Stimulated activated CD4-positive, alpha-beta T cell treated with anti-CD3 and anti-CD28 coated beads, Interleukin-12 subunit alpha, Interleukin-12 subunit beta, amount 100 ng/mL, for 4 hours (primary cell): ENCODE measurements at places on chromosomes 13 and 19.
A peak's percentile ranks its signal among the peaks of the same experiment; 100 is the strongest.

DNA sequence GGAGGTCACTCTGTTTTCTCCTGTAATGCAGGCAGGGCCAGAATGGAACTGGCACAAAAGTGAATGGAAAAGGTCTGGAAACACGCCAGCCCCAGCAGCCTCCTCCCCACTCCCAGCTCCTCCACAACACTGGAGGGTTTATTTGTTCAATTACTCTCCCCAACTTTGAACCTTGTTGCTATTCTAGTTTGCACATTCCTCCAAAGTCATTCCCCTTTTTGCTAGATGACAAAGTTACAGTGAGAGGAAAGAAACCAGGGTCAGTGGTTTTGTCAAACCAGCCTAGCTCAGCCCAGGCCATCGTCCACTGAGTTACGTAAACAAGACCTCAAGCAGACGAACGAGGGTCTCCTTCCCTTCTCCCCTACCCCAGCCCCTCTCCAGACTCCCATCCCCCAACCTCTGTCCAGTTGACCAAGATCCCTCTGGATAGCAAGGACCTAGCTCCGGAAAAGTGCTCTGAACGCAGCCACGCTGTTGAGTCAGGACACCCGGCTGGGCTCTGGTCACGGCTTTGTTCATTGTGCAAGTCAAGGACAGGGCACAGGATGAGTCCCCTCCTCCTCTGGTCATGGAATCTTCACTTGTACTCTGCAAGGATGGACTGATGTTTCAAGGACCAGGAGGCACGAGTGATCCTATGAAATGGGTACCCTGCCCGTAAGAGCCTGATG, 180.0 kb downstream of the USP12 start:
- no peak for DNase-seq

DNA sequence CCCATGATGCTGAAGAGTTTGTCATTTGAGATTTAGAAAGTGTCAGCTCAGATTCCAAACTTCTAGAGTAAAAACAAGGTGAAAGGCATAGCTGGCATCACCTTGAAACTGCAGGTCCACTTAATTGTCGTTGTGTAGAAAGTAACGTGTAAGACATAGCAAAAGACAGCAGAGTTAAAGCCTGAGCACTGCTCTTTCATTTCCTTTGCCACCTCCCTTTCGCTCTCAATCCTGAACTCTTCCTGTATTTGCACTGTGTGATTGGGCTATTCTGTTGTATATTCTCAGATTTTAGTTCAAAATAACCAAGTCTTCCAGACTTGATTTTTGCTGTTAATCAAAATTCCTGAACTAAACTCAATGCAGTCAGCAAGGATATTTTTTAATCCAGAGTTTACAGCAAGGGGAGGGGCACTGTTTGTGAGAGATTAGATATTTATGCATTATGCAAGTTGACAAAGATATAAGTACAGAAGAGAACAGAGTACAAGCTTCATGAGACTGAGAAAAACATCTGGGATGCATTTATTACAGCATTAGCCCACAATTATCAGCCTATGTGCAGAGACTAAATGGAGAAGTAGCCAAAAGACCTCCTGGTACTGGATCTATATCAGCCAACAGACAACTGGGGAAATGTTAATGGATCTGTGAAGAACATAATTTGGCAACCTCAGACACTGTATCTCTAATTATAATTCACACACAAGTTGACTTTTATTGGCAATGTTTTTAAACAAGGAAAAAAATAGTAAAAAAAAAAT, 328.6 kb downstream of the SUCLA2 start:
- DNase-seq: no peak

DNA sequence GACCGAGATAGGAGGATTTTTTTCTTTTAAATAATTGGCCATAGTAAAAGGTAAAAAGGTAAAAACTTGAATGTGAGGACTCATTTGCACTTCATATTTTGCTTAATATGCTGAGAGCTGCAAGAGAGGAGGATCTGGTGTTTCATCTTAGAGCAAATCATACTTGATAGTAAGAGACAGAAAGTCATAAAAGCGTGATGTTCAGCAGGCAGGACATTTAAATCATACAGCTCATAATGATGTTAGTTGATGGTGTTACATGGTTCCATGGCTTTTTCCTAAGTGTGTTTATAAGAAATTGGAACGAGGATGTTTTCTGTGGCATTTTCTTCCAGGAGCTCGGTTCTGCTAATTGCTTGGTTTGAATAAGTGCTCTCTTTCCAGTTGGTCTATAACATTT, 16.3 kb downstream of the ATP11A start:
- no peak for DNase-seq

DNA sequence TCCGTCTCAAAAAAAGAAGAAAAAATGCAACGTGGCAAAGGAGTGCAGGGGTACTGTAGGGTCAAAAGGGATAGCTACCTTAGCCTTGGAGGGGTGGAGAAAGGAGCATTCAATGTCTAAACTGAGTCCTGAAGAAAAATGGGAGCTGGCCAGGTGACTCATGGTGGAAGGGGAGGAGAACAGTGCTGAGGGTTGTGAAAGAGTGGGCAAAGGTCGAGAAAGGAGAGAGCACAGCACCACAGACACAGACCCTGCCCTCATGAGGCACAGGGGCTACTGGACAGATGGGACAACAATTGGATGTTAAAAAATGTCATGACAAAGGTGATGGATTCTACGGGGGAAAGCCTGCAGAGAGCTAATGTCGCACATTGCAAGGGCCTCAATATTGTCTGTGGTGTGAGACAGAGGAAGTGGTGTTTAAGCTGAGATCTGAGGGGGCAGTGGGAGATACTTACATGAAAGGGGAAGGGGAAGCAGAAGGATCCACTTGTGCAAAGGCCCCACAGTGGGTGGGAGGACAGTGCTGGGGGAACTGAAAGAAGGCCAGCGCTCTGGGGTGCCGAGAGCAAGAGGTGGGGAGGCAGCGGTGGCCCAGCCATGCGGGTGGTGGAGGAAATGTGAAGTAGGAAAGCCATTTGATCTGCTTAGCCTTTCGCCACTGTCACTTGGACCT, 42.9 kb upstream of the URAD start:
- no peak for DNase-seq

DNA sequence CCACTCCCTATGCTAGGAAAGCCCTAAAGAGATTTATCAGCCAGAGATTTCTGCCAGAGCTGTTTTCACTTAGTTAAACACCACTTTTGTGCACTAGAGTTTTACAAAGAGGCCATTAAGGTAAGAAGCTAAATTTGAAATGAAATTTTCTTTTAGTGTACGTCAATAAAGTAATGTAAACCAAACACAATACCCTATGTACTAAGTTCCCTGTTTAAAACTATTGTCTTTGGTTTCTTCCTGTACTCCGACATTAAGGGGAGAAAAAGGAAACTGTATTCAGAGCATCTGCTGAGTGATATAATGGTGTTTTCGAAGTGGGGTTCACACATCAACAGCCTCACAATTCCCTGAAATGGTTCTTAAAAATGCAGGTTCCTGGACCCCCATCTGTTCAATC, 40.7 kb upstream of the STARD13 start:
- DNase-seq: no peak

GRCh38 chr13:30744681-30745077, 9.3 kb downstream of the ALOX5AP start:
- DNase-seq: no peak

GRCh38 chr19:48461651-48461981, 6.2 kb downstream of the KCNJ14 start:
- DNase-seq: no peak

- DNase-seq: no peak
Observed at GRCh38 chr19:12546068-12546467, 5.2 kb downstream of the ZNF564 start.

- DNase-seq: no peak
Observed at GRCh38 chr13:40116008-40116407, 460.5 kb downstream of the COG6 start.

GRCh38 chr13:96090240-96091101, 564 bp downstream of the HS6ST3 start:
- DNase-seq: no peak

DNA sequence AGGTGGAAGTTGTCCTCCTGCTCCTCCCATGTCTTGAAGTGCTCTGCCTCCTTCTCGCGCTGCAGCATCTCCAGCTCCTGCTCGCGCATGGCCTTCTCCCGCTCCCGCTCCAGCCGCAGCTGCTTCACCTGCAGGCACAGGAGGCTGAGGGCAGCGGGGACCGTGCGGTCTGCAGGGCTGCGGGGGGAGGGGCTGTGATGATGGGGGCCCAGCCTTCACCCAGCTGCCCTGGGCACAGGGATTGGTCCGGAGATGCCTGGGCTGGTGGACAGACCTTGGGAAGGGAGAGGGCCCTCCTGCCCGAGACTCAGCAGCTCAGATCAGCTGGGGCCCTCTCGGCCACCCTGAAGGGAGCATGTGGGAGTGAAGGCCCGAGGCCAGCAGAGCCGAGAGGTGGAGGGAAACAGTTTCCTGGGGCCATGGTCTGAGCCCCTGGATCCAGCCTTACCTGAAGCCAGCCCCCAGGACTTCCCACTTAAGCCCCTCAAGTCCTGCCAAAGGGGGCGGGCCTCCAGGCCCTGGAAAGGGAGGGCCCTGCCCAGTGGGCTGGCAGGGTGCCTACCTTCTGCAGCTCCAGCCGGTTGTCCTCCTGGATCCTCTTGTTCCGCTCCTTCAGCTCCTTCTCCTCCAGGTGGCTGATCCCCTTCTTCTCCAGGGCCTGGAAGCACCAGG, 6.3 kb downstream of the CACTIN start:
- DNase-seq: no peak

DNA sequence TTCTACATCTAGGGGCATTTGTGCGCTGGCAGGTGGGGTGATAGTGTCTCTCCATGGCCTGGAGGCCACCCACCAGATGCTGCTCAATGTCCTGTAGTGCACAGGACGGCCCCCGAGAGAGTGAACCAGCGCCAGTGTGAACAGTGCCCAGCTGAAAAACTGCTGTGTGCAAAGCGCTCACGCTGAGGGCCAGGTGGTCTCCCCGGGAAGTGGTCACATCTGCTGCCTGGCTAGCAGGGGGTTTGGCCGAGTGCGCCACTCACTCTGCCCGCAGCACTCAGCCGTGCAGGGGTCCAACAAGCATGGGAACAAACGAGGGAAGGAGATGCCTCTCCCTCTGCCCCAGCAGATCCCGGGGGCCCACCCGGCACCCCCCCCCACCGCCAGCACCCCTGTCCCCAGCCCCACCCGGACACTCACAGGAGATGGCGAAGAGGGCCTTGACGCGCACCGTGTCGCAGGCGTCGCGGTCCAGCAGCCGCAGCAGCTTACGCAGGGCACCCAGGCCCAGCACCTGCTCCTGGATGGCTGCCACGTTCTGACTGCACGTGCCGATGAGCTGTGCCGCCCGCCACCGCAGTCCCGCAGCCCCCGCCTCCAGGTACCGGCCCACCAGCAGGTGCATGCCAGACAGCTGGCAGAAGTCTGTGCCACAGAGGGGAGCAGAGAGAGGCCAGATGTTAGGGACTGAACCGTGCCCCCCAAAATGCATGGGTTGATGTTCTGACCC, 5.8 kb downstream of the HSPBP1 start:
- no peak for DNase-seq

DNA sequence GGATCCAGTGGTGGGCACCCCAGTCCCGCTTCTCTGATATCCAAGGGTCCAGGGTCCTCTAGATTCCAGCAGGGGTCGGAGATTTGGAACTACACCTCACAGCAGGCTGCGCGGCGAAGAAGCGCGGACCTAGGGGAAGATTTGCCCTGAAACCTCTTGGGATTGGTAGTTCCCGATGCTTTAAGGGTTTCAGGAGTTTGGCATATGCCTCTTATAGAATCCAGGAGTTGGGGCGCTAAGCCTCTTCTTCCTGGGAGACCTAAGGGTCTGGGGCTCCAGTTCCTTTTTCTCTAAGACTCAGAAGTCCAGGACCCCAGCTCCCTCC, 349 bp downstream of the BCL2L12 start:
- DNase-seq: no peak

DNA sequence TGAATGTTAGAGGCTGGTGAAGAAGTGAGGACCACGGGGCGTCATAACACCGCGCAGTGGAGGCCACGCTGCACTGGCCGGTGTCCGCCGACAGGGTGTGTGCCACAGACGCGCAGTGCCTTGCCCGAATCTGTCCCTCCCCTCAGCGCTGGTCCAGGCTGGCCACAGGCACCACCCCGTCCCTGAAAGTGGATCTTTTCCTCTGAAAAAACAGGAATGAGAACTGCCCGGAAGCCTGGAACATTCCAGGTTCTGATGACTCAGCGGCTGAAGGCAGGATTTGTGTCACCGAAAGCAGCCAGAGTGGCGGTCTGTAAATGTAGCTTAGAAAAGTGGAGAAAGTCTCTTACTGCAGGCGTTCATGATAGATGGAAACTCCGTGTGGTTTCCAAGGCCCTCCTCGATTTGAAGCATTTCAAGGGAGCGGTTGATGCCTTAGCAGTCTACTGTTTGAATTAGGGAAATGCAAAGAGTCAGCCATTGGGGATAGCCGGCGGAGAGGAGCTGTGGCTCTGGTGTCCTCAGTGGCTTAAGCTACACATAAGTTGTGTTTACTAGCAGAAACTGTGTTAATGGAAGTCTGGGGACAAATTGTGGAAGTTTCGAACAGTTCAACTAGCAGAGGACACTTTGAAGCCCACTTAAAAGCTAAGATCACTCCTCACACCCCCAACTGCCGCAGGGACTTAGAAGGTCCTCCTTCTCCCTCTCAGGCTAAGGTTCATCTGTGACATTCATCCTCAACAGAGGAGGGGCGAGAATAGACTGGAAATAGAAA, 70.8 kb downstream of the NUFIP1 start:
- peak; percentile 70 for DNase-seq

- peak; percentile 57 for DNase-seq
Observed at GRCh38 chr13:30744056-30744680, 8.8 kb downstream of the ALOX5AP start.

GRCh38 chr13:25783601-25784024, 268.2 kb downstream of the SHISA2 start:
- no peak for DNase-seq

GRCh38 chr13:60016229-60016628, 147.5 kb downstream of the DIAPH3 start:
- DNase-seq: no peak

DNA sequence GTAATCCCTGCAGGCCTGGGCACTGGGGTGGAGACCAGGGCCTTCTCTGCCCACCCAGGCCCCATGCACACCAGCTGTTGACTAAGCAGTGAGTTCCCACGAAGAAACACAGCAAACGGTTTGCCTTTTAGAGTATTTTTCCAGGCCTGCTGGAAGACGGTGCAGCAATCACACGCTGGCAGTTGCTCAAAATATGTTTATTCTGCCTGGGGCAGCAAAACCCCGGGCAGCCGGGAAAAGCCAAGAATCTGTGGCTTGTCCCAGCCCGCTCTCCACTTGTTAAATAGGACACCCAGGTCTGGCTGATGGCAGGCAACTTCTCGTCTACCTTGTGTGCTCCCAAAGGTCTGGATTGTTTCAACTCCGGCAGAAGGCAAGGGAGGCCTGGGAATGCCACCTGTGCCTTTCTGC, 40.8 kb downstream of the GGACT start:
- DNase-seq: no peak

DNA sequence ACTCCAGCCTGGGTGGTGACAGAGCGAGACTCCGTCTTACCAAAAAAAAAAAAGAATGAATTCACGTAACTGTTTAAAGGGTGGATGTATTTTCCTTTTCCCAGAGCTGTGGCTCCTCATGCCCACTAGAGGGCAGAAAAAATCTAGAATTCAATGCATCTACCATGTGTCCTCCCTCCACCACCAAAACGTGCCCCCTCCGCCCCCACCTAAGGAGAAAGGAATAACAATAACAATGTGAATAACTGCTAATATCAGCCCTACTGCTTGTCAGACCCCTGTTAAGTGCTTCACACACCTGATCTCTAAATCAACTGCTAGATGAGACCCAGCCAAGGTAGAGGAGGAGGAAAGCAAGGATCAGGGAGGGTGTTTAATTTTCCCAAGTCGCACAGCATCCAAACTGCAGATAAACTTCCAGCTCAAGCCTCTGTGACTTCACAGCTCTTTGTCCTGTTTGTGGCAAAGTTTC, 20.2 kb upstream of the PNMA8B start:
- DNase-seq: no peak
